Breast epithelium (tissue), 4 donors: ENCODE measurements at places on chromosomes 3 and 15.

GRCh38 chr3:141442446-141442845, 44.4 kb upstream of the RASA2 start:
- no peak for DNase-seq

- no peak for DNase-seq
Measured at GRCh38 chr3:115551016-115551415, 72.3 kb upstream of the GAP43 start.

DNA sequence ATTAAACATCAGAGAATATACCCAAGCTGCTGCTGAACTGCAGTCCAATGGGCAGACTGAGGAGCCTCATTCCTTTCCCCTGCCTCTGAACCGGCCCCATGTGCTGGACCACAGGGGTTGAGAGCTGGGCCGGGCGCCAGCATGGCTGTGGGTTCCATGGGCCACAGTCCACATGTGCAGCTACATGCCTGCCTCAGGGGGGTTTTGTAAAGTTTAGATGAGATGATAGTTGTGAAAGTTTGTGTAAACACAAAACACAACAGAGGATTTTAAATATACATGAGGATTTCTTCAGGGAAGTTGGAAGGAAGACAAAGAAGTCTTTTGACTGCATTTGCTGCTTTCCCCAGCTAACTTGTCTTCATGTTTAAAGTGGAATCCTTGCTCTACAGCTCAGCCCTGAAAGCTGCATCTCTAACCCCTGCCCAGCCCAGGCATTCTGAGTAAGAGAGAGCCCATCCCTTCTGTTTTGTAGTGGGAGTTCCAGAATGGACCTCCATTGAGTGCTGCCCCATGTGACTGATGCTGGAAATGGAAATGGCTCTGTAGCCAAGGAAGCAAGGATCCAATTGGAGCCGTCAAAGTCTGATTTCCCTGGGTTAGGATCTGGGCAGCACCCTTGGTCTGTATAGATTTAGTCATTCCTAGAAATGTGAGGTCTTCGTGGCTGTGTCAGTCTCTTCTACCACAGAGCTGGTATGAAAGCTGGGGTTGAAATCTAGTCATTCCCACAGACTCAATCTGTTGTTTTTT, 17.5 kb downstream of the SLC12A8 start:
- no peak for DNase-seq

GRCh38 chr15:67937153-67937761, 97.4 kb upstream of the RNU6-1 start:
- peak; percentile 57 for DNase-seq

DNA sequence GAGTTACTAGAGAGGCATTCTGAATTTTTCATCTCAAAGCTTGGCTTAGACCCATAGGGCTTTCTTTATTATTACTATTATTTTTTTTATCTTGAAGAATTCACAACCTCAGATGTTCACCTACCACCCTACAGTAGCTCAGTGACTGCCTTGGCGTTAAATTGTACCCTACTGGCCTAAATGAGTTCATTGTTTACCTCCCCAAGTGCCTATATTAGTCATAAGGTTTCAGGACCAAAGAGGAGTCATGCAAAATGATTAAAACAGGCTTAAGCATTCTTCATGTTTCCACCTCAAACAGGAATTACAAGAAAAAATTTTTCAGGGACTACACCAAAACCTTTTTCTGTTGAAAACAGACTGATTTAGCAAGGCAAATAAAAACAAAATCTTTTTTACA, 751.5 kb downstream of the SQOR start:
- DNase-seq: no peak

DNA sequence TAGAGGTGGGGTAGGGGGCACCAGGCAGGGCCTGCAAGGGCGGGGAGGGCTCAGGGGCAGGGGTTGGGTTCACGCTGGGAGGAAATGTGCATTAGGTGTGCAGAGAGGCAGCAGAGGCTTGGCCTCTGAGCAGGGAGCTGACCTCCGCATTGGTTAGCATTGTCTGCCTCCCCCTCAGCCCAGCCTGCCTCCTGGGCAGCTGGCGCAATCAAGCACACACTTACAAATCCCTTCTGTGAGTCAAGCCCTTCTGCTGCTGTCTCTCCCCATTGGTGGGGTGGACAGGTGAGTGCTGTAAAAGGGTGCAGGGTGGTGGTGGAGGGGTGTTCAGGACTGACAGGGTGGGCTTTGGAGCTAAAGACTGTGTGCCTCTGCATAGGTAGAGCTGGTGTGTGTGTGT, 9.3 kb downstream of the LOXL1 start:
- no peak for DNase-seq

GRCh38 chr15:83100097-83100646, 7.3 kb upstream of the TM6SF1 start:
- DNase-seq: no peak

GRCh38 chr3:23916152-23916885, 471 bp downstream of the NKIRAS1 start:
- peak; percentile 27 for DNase-seq

DNA sequence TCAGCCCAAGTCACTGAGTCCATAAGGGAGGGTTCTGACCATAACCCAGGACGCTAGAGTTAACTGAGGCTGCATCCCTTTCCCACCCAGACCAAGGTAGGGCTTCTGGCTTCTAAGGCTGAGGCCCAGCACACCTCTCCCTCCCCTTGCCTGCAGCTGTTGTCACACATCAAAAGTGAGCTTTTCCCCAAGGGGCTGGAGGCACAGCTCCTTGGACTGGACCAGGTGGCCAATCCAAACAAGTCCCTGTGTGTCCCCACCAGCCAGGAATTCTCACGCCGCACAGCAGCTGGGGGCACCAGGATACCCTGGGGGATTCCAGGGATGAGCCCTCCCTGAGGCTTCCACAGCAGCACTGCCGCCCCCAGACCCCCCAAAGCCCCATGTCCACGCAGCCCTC, 22.3 kb upstream of the ISLR2 start:
- DNase-seq: no peak

- no peak for DNase-seq
Measured at GRCh38 chr3:180359061-180359952, 242.7 kb upstream of the TTC14 start.

DNA sequence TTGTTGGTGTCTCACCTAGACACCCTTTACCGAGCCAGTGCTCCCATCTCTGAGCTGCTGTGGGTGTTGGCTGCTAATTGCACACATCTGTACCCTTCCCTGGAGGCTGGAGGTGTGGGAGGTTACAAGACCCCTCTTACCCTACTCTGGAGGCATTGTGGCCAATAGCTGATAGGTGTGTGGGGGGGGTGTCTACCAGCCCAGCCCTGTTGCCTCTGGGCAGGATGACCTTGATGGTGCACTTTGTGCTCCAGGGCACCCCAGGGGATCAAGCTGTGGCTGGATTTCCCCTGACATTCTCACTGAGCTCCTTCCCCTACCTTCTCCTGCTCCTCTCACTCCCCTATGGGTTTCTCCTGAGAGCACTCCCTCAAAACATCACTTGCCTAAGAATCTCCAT, 104.7 kb upstream of the ADPGK start:
- no peak for DNase-seq

DNA sequence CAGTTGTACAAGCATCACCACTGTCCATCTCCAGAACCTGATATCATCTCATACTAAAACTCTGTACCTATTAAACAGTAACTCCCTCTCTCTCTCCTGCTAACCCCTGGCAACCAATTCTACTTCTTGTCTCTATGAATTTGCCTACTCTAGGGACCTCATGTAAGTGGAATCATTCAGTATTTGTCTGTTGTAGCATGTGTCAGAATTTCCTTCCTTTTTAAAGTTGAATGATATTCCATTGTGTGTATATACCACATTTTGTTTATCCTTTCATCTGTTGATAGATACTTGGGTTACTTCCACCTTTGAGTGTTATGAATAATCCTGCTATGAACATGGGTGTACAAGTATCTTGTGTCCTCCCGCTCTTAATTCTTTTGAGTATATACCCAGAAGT, 16.6 kb downstream of the ZNF592 start:
- no peak for DNase-seq

DNA sequence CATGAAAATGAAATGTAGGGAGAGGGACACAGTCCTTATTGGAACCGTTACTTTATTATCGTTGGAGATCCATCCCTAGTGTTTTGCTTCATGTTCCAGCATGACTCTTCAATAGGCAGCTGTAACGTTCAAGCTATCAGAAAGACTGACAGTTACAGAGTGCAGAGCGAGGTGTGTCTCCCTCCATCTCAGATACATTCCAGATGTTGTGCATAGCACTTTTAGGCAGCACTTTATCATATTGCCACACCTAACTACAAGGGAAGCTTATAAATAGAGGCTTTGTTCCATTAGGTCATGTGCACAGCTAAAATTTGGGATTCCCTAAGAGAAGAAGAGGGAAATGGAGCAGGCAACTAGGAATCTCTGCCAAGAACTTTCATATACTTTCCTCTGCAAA, 1009.6 kb downstream of the ROBO2 start:
- DNase-seq: no peak

GRCh38 chr3:38039899-38040261, 872 bp downstream of the DLEC1 start:
- peak; percentile 55 for DNase-seq

DNA sequence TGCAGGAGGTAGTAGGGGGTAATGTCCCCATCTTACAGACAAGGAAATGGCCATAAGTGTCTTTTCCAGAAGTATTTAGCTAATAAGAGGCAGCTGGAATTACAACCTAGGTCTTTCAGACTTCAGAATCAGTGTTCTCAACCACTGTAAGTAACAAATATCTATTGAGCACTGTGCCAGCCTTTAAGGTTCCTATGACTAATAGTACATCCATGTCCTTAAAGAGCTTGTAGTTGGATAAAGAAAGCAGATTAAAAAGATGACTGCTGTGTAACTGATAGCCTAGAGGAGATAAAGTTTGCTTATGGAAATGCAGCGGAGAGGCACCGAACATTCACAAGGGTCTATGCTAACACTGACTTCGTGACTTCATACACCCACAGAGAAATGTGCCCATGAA, 136.0 kb downstream of the KCNMB2 start:
- no peak for DNase-seq

DNA sequence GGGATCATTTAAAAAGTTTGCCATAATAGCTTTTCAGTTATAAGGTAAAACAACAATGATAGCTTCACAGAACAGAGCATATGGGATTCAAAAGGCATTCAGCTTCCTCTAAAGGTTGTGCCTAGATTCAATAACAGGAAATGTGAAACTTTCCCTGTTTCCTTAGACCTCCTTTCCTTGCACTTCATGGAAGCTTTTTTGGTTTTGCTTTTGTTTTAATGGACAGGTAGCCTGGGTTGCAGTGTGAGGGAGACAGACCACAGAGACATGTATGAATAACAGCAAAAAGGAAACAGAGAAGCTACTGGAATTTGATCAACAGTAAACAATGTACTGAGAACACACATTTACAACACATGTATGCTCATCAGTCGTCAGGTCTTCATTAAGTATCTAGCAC, 2.3 kb upstream of the TNFAIP8L3 start:
- DNase-seq: no peak

DNA sequence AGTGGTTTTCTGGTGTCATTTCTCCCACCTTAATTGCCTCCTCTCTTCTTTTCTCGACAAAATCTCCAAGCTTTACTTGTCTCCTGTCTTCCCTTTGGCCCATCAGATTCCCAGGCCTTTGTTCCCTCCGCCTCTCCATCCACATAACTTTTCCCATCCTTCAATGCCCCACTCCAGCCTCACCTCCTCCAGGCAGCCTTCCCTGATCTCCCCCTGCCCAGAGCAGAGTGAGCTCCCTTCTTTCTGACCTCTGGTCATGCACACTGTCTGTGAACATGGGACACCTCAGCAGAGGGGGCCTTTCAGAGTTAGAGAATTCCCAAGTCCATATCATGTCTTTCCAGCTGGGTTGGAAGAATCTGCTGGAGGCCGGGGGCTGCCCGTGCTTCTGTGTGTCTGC, 14.6 kb upstream of the SSUH2 start:
- DNase-seq: no peak

- no peak for DNase-seq
Measured at GRCh38 chr3:175002732-175003143, 143.6 kb downstream of the NAALADL2 start.

DNA sequence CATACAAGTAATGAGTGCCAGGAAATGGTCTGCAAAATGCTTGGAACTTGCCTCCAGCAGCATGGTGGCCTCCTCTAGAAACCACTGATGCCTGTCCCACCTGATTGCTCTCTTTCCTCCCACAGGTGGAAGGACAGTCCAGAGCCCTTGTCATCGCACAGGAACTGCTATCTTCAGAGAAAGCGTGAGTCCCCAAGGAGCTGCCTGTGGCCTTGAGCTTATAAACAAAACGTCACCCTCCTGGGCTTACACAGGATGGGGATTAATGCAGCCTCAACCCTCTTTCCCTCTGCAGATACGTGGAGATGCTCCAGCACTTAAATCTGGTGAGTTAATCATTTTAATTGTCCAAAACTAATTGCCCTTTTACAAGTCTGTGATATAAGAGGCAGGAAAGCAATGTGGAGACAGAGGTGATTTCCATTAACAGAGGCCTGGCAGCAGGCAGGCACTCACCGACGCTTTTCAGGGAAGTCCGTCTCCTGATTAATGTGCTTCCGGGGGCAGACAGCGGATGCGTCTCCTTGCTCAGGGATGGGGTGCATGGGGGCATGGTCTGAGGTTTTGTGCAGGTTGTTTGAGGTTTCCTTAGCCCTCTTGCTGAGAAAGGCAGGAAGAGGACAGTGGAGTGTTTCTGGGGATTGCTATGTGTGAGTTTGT, 61.8 kb downstream of the FGD5 start:
- no peak for DNase-seq

GRCh38 chr3:30549600-30549999, 56.8 kb upstream of the TGFBR2 start:
- no peak for DNase-seq

GRCh38 chr3:72171463-72171881, 386.5 kb upstream of the PROK2 start:
- no peak for DNase-seq

DNA sequence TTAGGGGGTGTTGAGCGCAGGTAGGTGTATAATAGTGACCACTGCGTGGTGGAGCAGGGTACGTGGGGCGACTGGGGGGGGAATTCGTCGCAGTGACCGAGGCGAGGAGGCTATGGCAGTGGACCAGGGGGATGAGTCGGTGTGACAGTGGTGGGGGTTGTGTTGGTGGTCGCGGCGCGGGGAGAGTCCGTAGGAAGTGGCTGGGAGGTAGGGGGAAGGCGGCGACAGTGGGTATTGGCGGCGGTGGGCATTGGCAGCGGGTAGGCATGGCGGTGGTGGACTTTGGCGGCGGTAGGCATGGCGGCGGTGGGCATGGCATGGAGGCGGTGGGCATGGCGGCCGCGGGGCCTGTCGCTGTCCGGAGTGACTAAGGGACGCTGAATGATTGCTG, 739 bp downstream of the SNRPN start:
- DNase-seq: no peak

- DNase-seq: no peak
Measured at GRCh38 chr3:125594125-125594524, 1.2 kb downstream of the OSBPL11 start.

GRCh38 chr3:25854635-25855034, 64.7 kb downstream of the OXSM start:
- no peak for DNase-seq

- no peak for DNase-seq
Measured at GRCh38 chr3:127421943-127422662, 134.3 kb upstream of the PRR20G start.

GRCh38 chr15:59199626-59200465, 6.8 kb upstream of the LDHAL6B start:
- DNase-seq: no peak
